ENCODE measurements at places on chromosomes 12 and 14.
A peak's percentile ranks its signal among the peaks of the same experiment; 100 is the strongest.

GRCh38 chr14:89509891-89510290 is 92.9 kb upstream of the FOXN3 start:
- no peak for DNase-seq

GRCh38 chr12:27969624-27970400 is 2.7 kb downstream of the PTHLH start:
- DNase-seq: peak; percentile 15

GRCh38 chr12:12612358-12612757 is 682 bp downstream of the CREBL2 start:
- no peak for DNase-seq

- DNase-seq: no peak
These were observed 184.4 kb downstream of the SUDS3 start for GRCh38 chr12:118560733-118561132.

DNA sequence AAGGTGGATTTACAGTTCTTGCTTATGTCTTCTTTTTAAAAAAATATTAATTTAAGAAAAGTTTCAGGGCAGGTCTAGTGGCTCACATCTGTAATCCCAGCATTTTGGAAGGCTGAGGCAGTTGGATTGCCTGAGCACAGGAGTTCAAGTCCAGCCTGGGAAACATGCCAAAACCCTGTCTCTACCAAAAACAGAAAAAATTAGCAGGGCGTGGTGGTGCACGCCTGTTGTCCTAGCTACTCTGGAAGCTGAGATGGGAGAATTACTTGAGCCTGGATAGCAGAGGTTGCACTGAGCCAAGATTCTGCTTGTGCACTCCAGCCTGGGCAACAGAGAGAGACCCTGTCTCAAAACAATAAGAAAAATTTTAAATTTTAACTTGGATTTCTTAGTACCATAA is 5.4 kb upstream of the TAS2R46 start:
- no peak for DNase-seq

DNA sequence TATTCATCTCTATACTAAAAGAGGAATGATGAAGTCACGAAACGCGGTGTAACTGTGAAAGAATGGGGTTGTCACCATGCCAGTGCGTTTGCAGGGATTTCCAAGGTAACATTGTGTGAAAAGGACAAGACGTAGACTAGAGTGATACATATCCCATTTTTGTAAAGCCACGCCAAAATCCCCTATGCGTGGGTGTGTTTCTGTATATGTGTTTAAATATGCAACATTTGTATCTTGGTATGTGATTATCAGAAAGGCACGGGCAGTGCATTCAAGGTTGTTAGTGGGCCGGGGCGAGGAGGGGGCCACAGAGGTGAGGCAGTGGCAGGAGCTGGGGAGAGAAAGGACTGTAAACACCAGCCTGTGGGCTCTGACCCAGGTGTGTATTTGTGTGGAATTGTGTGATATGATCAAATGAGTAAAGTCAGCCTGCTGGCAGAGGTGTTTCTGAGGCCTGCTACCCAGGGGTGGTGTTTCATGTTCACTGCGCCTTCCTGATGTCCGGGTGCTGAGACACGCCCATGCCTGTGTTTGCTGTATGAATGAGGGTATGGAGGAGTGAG is 137.8 kb downstream of the ADGRD1 start:
- no peak for DNase-seq

DNA sequence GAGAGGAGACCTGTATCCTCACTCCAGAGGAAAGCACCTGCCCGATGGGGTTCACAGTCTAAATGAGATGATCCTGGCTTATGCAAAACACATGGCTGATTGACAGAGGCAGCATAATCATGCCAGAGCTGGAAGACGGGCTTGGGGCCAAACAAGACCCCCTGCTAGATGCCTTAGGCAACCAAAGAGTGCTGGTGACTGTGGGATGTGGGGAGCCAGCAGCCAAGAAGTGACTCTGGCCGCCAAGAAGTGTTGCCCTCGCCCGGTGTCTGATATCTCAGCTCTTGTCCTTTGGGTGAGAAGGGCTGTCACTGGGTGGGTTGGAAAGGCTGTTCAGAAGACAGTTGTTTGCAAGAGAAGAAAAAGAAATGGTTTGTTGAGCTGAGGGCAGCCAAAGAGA is 56.7 kb downstream of the PLEKHG3 start:
- no peak for DNase-seq

GRCh38 chr12:76713130-76713529 is 50.8 kb upstream of the ZDHHC17 start:
- no peak for DNase-seq

- DNase-seq: no peak
These were observed 119.5 kb downstream of the LRRK2 start for GRCh38 chr12:40344312-40344711.

DNA sequence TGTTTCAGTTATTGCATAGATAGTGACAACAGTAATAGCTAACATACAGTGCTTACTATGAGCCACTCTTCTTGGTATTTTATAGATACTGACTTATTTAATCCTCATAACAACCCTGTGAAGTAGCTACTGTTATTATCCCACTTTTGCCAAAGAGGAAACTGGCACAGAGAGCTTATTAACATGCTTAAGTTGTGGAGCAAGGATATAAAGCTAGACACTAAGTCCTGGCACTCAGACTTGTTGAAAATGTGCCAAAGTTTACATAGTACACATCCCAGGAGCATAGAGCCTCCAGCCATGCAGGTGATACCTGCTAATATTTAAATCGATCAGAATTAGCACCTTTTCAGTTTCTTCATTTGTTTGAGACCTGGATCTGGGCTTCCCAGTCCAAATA is 41.8 kb downstream of the VEZT start:
- DNase-seq: no peak

- DNase-seq: no peak
These were observed 45.1 kb upstream of the SYCP3 start for GRCh38 chr12:101784376-101784775.

DNA sequence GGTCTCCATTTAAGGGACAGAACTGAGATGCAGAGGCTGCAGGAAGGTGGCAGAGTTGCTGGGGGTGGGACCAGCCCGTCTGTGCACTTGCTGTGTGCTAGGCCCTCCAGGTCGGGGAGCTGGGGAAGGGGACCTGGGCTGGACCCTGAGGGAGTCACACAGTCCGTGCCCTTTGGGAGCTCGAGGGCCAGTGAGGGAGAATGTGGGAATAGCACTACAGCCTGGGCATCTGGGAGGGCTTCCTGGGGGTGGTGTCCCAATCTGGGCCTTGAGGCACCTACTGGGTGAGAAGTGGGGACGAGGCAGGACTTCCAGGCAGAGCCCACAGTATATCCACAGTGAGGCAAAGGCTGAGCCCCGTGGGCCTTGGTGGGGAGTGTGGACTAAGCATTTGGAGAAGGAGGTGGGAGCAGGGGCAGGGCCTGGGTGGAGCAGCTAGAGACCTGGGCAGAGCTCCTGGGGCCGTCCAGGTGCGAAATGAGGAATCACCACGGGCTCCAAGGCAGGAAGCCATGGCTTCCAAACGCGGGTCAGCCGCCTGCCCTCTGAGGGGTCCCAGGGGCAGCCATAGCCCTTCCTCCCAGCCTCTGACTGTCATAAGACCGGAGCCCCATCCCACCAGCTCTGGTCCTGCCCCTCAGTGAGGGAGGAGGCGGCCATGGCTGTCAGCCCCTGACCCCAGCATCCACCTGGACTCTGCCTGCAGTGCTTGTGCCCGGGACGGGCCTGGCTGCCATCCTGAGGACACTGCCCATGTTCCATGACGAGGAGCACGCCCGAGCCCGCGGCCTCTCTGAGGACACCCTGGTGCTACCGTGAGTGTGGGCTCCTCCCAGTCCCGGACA is 6.6 kb downstream of the ASPG start:
- no peak for DNase-seq

GRCh38 chr12:3492793-3493042 is 1.7 kb downstream of the PRMT8 start:
- DNase-seq: no peak

- DNase-seq: no peak
These were observed 191.2 kb upstream of the DIO3 start for GRCh38 chr14:101369916-101370592.

- DNase-seq: no peak
These were observed 252.1 kb upstream of the RTL1 start for GRCh38 chr14:101155575-101155974.

DNA sequence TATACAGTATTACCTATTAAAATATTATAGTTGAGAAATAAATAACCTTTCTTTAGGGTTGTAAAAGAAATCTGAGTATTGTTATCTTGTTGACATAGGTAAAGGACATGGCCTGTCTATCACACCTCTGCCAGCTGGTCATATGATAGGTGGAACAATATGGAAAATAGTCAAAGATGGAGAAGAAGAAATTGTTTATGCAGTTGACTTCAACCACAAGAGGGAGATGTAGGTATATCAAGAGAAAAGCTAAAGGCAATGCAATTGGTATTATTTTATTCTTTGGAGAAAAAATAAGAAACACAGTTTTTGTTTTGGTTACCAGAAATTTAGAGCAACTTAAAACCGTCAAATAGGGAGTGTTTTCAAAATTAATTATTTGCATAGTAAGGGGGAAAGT is 13.5 kb downstream of the CPSF2 start:
- DNase-seq: no peak

- no peak for DNase-seq
These were observed 192.3 kb upstream of the FSCB start for GRCh38 chr14:44699391-44699790.

- peak; percentile 64 for DNase-seq
These were observed at the start of gene EVL for GRCh38 chr14:100065111-100065871. EVL (plus strand) TSS chr14:100065422; CDS start chr14:100065501, 79 bp downstream.

GRCh38 chr12:66884091-66884490 is 205.2 kb upstream of the GRIP1 start:
- DNase-seq: no peak

DNA sequence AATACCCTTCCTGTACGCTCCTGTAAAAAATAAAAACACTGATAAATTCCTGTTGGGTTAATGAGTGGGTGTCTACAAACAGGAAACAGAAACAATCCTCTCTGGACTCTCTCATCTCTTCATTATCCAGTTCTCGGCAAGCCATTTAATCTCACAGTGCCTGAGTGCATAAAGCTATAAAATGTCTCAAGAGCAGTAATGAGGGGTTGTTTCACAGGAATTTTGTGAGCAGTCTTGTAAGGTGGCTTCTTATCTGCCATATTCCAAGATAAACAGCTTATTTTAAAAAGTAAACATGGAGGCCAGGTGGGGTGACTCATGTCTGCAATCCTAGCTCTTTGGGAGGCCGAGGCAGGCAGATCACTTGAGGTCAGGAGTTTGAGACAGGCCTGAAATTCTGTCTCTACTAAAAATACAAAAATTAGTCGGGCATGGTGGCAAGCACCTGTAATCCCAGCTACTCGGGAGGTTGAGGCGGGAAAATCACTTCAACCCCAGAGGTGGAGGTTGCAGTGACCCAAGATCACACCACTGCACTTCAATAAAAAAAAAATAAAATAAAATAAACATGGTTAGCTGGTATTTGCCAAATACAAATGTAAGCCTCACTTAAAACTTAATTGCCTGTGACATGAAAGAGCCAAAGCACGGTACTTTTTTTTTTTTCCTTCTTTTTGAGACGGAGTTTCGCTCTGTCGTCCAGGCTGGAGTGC is 54.0 kb downstream of the CLIP1 start:
- DNase-seq: no peak
